AG09309 (cell line): ENCODE measurements at places on chromosomes 2 and 18.

GRCh38 chr18:11937874-11938478 is 29.9 kb upstream of the MPPE1 start:
- no peak for DNase-seq

DNA sequence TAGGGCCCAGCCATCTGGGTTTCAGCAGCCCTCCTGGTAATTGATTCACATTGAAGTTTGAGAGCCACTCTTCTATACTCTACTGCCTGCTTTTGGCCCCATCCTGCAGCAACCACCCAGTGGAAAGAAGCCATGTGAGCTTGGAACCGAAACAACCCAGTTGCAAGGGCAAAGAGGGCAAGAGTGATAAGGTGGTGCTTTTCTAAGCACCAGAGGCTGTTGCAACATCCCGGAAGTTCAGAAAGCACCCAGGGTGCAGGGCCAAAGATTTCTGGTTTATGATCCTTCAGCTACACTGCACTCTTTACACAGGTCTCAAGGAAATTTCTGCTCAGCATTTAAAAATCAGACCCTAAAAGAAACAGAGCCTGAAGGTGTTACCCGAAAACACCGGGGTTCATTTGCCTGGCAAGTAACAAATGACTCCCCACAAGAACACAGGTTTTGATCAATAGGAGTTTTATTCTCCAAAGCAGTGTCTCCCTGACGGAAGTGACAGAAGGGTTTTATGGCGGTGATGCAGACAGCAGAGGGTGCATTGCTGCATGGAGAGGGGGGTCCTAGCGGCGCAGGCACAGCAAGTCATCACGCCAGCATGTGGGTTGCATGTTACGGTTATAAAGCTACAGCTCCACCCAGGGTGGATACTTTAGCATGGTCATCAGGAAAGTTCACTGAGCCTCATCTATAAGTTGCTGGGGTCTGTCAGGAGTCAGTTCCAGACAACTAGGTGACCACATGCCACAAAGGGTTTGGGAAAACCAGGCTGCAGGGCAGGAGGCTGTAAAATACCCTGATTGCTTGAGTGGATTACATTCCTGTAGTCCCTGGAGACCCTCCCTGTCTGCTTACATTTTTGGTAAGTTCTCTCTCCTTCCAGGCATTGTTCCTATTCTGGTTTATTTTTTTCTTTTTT is 28.8 kb upstream of the TMEM37 start:
- no peak for DNase-seq

DNA sequence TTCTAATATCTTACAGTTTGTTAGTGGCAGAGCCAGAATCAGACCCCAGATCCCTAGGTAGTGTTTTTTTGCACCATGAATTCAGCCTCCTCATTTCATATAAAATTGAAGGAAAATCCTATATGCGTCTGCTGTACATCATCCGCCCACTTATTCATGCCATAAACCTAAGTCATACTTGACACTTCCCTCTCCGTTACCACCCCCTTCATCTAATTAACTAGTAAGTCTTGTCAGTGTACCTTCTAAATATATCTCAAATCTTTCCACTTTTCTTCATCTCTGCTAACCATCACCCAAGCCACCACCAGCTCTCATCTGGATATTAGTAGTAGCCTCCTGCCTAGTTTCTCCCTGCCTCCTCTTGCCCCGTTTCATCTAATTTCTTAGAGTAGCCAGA is 248.7 kb upstream of the SIX3 start:
- DNase-seq, result no peak

DNA sequence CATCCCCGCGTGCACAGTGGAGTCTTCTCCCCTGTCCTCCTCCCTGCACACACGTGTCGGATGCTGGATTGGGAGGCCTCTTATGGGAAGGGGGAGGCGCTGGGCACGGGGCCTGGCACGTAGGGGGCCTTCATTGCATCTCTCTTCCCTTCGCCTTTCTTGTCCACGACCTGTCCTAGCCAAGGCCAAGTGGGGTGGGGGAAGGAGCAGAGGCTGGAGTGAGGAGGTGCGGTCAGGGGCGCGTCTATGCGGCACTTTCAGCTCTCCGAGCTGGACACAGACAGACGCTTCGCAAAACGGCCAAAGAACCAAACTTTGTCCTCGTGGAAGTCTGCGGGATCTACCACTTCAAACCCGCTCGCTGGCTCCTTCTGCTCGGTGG is 13.4 kb downstream of the ALPG start:
- DNase-seq, result no peak

- no peak for DNase-seq
Observed at GRCh38 chr2:58046335-58046584, 346 bp upstream of the VRK2 start.

- no peak for DNase-seq
Observed at GRCh38 chr2:133600266-133600928, 32.1 kb upstream of the NCKAP5 start.

DNA sequence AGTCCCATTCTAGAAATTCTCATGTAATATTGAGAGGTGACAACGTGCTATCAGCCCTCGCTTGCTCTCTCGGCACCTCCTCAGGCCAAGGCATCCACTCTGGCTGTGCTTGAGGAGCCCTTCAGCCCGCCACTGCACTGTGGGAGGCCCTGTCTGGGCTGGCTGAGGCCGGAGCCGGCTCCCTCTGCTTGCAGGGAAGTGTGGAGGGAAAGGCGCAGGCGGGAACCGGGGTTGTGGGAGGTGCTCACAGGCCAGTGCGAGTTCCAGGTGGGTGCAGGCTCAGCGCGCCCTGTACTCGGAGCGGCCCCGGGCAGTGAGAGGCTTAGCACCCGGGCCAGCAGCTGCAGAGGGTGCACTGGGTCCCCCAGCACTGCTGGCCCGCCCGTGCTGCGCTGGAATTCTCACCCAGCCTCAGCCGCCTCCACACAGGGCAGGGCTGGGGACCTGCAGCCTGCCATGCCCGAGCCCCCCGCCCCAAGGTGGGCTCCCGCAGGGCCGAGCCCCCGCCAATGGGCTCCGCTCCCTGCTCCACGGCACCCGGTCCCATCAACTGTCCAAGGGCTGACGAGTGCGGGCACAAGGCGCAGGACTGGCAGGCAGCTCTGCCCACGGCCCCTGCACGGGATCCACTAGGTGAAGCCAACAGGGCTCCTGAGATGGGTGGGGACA is 1680.6 kb upstream of the LRRTM1 start:
- no peak for DNase-seq

GRCh38 chr2:151999053-151999452 is 99.8 kb downstream of the CACNB4 start:
- DNase-seq, result no peak

DNA sequence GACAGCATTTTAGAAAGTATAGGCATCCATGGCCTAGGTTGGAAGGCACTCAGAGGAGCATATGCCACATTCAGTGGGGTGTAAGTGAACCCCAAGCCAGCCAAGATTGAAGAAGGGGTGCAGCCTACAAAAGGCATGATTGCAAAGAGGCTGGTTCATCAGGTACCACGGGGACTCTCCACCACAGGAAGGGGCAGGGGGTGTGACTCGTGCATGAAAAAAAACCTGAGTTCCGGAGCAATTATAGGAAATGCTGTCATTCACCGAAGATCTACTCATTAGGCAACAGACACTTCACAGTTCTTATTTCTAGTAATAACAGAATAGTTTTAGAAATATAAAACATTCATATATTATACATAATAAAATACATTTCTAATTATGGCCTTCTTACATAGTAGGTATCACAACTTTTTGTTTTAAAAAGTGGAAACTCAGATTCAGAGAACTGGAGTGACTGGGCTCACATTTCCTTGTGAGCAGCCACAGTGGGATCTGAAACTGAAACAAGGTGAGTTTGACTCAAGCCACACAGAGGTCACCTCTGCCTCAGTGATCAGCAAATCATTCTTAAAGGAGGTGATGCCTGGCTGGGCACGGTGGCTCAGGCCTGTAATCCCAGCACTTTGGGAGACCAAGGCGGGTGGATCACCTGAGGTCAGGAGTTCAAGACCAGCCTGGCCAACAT is 188.4 kb upstream of the GYPC start:
- DNase-seq, result no peak

DNA sequence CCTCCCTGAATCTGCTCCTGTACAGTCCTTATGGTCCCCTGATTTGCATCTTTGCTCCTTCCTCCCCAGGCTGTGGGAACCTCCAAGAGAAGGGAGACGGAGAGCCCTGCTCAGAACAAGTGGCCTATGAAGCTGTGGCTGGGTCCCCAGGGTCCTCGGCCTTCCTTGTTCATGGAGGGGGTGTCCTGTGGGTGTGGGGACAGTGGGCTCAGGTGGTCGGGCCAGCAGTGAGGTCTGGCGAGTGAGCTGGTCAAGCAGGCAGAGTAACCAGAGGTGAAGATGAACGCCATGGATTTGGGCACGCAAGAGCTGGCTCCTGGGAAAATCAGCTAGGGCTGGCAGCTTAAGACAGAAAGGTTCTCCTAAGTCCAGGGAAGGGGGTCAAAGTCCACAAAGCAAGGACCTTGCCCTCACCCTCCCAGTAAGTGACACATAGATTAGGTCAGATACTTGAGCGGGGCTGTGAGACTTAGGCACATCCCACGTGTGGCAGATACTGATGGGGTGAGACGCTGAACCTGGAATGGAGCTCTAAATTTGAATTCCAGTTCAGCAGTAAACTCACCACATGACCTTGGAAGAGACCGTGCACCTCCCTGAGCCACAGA is 24.8 kb downstream of the GNLY start:
- no peak for DNase-seq

DNA sequence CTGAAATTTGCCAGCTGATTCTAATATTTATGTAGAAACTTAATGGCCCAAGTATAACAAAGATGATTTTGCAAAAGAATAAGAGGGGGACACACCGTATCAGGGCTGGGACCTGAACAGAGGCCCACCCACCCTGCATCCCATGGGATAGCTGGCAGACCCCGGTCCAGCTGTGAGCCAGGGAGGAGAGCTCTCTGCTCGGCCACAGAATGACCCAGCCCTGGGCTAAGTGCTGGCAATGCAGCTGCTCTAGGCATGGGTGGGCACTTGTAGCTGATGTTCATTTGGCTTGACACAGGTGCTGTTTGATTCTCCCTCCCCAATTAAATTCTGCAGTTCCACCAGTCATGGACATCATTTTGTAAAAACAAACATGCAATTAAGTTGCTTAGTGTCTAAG is 522.8 kb upstream of the RAB6C start:
- DNase-seq, result no peak

DNA sequence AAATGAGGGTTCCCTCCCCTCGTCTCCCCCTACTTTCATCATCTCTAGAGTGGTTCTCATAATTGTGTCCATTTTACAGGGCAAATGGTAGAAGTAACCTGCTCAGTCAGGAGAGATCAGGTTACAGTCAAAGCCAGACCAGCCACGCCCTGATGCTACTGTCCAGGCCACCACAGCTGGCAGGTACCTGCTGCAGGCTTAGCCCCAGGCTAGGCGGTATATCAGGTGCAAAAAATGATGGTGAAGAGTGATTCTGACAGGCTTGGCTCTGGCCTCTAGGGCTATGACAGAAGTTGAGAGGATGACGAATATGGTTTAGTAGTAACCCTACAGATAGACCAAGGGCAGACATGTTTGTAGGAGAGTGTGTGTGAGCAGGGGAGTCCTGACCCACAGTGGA is 67.1 kb downstream of the HAUS1 start:
- DNase-seq, result no peak
